A549 treated with RU486 at 1 μM for 4 hours (cell line): ENCODE measurements at places on chromosomes 1 and 21. TPM values are rescaled to one million over a fixed set of nuclear protein-coding genes. Genes with fewer than 3 reads are reported as not detected.

Gene OR10J4
- total RNA-seq, result not detected in 5 replicates

Gene TRABD2B
- 0.34 to 0.94 TPM (median 0.54 TPM) in 5 replicates for total RNA-seq

Gene CD1C
- not detected in 5 replicates for total RNA-seq

Gene GPR89A
- 11.7 to 17.5 TPM (median 15.4 TPM) in 5 replicates for total RNA-seq

Gene ST3GAL3
- total RNA-seq, result 1.7 to 3.3 TPM (median 2.5 TPM) in 5 replicates

Gene KAZN
- total RNA-seq, result 3.0 to 4.4 TPM (median 3.9 TPM) in 5 replicates

Gene APOBEC4
- total RNA-seq, result not detected in 5 replicates

Gene RHD
- not detected in 5 replicates for total RNA-seq

Gene IFNGR2
- 54.5 to 65.5 TPM (median 61.4 TPM) in 5 replicates for total RNA-seq

Gene CACNA1S
- not detected in 5 replicates for total RNA-seq

Gene PCBP3
- total RNA-seq, result 0.89 to 1.5 TPM (median 1.1 TPM) in 5 replicates

Gene HMGCS2
- not detected in 5 replicates for total RNA-seq

Gene KRTAP13-2
- total RNA-seq, result not detected in 5 replicates

Gene S100A9
- 0.38 to 2.0 TPM (median 1.1 TPM) in 5 replicates for total RNA-seq

Gene TRIM58
- not detected in 5 replicates for total RNA-seq

Gene PRXL2B
- 17.2 to 23.4 TPM (median 19.9 TPM) in 5 replicates for total RNA-seq

Gene PGLYRP3
- total RNA-seq, result not detected in 5 replicates

Gene IKBKE
- 6.3 to 8.9 TPM (median 7.3 TPM) in 5 replicates for total RNA-seq

Gene BMP8B
- total RNA-seq, result 3.1 to 4.8 TPM (median 4.3 TPM) in 5 replicates

Gene RNF223
- 0.32 to 0.62 TPM (median 0.53 TPM) in 5 replicates for total RNA-seq

Gene SFT2D2
- total RNA-seq, result 10.3 to 21.4 TPM (median 16.7 TPM) in 5 replicates

Gene RAB25
- total RNA-seq, result 0.24 TPM in 1 of 5 replicates, not detected in the others

Gene C1orf141
- not detected in 5 replicates for total RNA-seq

Gene KCNJ15
- total RNA-seq, result 0.05 to 0.22 TPM (median 0.08 TPM) in 5 replicates

Gene RBP7
- total RNA-seq, result 5.4 to 6.3 TPM (median 5.7 TPM) in 5 replicates

Gene CD34
- total RNA-seq, result 0.17 TPM in 1 of 5 replicates, not detected in the others

Gene AGT
- 0.06 to 0.21 TPM (median 0.14 TPM) in 4 of 5 replicates, not detected in the other for total RNA-seq

Gene C1orf94
- not detected in 5 replicates for total RNA-seq

Gene PIK3C2B
- 5.8 to 8.7 TPM (median 7.7 TPM) in 5 replicates for total RNA-seq

Gene CFAP410
- 5.6 to 11.1 TPM (median 8.5 TPM) in 5 replicates for total RNA-seq
